Renal cortical epithelial cell (primary cell): ENCODE measurements at places on chromosomes 11 and 22.

DNA sequence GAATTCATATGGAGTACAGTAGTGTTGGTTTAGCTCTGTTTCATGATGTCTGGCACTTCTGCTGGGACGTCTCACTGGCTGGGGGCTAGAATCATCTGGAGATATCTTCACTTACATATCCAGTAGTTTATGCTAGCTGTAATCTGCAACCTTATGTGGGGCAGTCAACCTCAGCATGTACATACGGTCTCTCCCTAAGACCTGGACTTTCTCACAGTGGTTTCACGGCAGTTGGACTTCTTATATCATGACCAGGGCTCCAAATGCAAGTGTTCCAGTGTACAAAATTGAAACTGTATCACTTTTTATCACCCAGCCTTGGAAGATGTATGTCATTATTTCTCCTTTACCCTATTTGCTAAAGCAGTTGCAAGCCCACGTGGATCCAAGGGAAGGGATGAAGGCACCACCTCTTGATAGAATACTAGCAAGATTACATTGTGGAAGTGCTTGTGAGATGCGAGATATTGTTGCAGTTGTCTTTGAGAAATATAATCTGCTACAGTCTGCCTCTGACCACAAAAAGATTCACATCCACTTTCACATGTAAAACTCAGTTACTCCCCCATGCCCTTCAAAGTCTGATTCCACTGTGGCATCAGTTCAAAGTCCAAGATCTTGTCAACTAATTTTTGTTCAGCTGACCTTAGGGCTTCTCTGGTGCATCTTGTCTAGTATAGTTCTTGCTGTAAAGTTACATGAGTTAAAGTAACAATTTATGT is 316.6 kb upstream of the NCAM1 start:
- no peak for DNase-seq

DNA sequence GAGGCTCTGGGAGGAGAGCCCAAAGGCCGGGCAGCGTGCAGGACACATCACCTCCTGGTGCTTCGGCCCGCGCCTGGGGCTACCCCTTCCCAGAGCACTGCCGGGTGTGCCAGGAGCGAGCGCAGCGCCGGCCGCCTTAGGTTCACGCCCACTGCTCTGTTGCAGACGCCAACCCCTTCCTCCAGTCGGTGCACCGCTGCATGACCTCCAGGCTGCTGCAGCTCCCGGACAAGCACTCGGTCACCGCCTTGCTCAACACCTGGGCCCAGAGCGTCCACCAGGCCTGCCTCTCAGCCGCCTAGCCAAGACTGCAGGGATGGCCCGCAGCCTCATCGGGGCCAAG is 79.0 kb downstream of the MED15 start:
- DNase-seq = no peak

GRCh38 chr22:30159561-30160353 is 79.5 kb downstream of the HORMAD2 start:
- peak; percentile 83 for DNase-seq

DNA sequence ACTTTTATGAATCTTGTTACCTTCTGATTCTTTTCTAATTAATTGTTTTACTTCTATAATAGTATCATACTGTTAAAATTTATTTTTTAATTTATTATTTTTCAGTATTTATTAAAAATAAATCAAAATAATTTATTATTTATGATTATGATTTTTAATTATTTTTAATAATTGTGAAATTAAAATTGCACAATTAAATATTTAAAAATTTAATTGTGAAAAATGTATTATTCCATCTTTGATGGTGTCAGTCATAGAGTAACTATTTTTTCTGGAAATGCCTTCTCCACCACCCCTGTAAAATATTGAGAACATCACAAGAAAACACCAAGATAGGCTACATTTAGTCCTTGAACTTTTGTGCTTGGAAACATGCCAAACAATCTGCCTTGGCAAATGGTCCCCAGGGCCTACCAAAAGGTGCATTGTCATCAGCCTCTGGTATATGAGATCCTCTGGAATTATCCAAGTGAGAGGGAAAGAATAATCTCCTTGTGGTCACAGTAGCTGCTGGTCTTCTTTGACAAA is at the start of gene OR8H2:
TSS of gene OR8H2 (plus strand) at position 478 of the 528 bp plus-strand sequence. CDS start 1,356 bp downstream, outside the sequence.
- DNase-seq = no peak

GRCh38 chr11:22405377-22405776 is 67.2 kb downstream of the SLC17A6 start:
- no peak for DNase-seq

DNA sequence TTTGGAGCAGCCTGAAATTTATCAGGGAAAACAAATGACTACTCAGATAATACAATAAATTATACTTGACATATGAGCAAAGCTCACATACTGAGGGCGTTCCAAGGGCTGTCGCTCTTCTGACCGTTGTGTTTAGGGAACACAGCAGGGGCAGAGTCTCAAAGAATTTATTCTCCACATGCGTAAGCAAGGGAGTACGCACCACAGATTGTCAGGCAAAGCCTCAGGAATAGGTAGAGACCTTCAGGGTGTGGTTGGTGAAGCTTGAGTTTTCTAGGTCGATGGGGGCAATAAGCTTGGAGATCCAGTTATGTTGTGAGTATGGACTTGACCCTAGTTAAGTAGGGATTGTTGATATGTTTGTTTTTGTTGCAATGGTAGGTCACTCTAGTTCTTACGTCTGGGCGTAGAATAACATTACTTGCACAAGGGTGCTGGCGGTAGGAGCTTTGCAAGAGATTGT is 830 bp downstream of the ACAT1 start:
- peak; percentile 42 for DNase-seq

GRCh38 chr11:16169541-16169940 is 186.8 kb downstream of the SOX6 start:
- DNase-seq = no peak
